PC-9 (cell line): ENCODE measurements at places on chromosomes 1 and 21. TPM values are rescaled to one million over a fixed set of nuclear protein-coding genes. Genes with fewer than 3 reads are reported as not detected.

DNA sequence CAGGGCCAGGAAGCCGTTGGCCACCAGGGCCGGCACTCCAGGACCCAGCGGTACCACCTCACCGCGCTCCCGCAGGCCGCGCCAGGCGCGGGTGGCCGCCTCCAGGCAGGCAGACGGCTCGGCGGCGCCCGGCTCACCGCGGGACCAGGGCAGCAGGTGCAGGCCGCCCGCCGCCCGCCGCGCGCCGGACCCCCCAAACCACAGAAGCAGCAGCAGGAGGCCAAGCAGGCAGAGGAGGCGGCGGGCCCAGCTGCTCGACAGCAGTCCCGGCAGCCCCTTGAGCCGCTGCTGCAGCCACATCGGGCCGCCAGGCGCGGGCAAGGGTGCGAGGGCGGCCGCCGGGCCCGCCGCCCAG lies 312 bp downstream of the KIAA2013 start:
- peak; percentile 12 for DNase-seq

Gene UTS2
- 12.8 and 23.8 TPM in 2 replicates for total RNA-seq

GRCh38 chr21:44366586-44367211 lies 13.3 kb downstream of the TRPM2 start:
- no peak for DNase-seq

Gene GBP4
- 0.83 and 1.3 TPM in 2 replicates for total RNA-seq

DNA sequence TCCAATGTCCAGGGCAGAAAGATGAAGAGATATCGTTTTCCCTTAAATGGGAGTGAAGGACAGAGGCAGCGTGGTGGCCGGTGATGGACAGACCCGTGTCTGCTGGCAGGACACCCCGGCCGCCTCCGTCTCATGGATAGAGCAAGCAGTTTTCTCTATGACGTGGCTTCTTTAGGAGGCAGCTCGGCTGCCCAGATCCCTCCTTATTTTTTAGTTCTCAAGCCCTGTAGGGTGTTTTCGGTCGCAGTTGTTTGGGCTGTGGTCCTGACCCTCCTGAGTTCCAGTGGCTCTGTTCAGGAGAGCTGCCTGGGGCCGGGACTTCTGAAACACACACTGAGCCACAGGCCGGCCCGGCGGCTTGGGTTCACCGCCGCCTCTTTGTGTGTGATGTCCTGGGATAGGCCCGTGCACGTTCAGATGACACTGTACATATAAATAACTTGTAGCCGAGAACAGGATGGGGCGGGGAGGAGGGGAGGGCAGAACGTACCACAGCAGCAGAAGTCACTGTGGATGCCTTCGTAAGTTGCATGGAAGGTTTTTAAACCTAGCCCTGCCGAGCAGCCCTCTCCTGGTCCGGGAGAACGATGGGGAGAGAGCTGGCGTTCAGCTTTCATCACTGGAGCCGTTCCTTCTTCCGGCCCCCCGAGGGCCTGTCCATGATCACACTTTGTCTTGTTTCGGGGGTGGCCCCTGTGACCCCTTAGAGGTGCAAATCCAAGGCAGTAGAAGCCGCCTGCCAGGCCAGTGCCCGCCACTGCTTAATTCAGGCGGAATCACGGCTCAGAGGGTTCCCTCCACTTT lies 65.2 kb downstream of the SIK1 start:
- DNase-seq: no peak

GRCh38 chr1:182170891-182171461 lies 109.5 kb upstream of the ZNF648 start:
- no peak for DNase-seq

DNA sequence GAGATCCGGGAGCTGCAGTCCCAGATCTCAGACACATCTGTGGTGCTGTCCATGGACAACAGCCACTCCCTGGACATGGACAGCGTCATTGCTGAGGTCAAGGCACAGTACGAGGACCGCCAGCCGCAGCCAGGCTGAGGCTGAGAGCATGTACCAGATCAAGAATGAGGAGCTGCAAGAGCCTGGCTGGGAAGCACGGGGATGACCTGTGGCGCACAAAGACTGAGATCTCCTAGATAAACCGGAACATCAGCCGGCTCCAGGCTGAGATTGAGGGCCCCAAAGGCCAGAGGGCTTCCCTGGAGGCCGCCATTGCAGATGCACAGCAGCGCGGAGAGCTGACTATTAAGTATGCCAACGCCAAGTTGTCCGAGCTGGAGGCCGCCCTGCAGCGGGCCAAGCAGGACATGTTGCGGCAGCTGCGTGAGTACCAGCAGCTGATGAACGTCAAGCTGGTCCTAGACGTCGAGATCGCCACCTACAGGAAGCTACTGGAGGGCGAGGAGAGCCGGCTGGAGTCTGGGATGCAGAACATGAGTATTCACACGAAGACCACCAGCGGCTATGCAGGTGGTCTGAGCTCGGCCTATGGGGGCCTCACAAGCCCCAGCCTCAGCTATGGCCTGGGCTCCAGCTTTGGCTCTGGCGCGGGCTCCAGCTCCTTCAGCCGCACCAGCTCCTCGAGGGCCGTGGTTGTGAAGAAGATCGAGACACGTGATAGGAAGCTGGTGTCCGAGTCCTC lies 25.5 kb downstream of the ETV3L start:
- peak; percentile 54 for DNase-seq

DNA sequence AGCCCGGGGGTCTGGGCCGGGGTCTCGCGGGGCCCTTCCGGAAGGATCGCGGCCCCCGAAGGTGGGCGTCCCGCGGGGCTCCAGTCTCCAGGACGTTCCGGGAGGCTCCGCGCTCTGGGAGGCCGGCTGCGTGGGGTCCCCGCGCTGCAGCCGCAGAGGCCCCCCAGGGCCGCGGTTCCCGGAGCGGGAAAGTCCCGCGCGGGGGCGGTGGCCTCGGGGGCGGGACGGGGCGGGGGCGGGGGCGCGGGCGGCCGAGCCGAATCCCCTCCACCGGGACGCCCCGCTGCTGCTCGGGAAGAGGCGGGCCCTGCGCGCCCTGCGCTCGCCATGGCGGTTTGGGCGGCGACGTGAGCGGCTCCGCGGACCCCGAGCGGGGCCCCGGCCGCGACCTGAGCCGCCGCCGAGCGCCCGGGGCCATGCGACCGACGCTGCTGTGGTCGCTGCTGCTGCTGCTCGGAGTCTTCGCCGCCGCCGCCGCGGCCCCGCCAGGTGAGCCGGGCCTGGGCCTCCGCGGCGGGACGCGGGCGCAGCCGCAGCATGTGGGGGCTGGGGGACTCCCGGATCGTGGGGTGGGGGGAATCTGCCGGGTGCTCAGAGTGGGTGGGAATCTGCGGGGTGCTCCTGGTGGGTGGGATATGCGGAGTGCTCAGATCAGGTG lies at the start of gene IFNGR2:
Gene IFNGR2, plus strand, starts transcription at position 286 of the 658 bp plus-strand sequence. Its CDS starts 131 bp downstream, at position 417.
- DNase-seq: no peak

Gene ISG15
- 20.9 and 37.7 TPM in 2 replicates for total RNA-seq

GRCh38 chr1:65316233-65316632 lies 6.9 kb downstream of the DNAJC6 start:
- DNase-seq: no peak

DNA sequence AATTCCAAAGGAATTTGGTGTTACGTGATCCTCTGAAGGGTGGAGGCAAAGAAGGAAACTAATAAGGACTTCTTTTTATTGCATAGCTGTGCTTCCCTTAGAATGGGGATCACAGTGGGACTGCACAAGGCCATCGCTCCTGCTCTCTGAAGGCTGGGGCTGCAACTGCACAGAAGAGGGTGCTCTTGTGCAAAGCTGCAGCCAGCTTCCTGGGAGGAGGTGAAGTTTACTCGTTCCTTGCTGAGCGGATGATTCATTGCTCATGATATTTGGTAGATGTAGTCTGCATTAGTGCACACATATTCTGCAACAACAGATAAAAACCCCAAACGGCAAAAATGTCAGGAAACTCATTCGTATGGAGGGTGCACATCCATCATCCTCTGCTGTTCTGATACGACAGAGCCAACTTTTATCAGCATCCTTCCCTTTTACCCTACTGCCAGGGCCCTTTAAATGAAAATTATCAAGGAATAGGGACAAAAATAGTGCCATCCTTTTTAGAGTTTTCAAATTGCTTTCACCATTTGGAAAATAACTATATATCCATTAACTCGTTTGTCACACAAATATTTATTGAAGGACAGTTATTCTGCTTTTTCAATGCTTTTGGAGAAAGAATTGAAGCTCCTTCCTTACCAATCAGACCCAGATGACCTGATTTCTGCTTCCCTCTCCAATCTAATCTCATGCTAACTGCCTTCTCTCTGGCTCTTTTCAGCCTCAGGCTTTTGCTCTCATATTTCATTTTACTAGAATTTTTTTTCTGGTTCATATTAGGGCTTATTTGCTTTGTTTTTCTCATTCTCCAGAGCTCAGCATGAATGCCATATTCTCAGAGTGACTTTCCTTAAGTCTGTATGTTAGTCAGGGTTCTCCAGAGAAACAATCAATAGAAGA lies 263.6 kb downstream of the DUSP10 start:
- peak; percentile 74 for DNase-seq

- no peak for DNase-seq
Measured at GRCh38 chr1:54001591-54001990, 16.4 kb downstream of the LDLRAD1 start.

- no peak for DNase-seq
Measured at GRCh38 chr1:1924386-1924785, 5.3 kb upstream of the TMEM52 start.

Gene NBPF10
- 5.0 and 5.7 TPM in 2 replicates for total RNA-seq

DNA sequence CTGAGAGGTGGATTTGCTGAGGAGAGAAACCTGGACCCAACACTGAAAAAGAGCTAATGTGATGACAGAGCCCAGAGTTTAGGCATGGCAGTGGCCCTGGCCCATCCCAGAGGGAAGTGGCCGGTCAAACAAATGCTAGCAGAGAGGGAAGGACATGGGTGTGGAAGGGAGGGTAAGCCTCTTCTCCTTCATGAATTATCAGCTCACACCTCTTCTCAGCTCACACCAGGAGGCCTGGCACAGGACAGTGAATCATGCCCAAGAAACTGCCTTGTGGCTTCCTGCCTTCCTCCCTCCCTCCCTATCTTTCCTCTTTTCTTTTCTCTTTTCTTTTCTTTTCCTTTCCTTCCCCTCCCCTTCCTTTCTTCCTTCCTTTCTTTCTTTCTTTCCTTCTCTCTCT lies 1.3 kb upstream of the SPRR3 start:
- DNase-seq: peak; percentile 10

- DNase-seq: no peak
Measured at GRCh38 chr21:24881506-24881905, 725.8 kb downstream of the MRPL39 start.

GRCh38 chr21:22191581-22191980 lies 1193.4 kb downstream of the NCAM2 start:
- DNase-seq: no peak

DNA sequence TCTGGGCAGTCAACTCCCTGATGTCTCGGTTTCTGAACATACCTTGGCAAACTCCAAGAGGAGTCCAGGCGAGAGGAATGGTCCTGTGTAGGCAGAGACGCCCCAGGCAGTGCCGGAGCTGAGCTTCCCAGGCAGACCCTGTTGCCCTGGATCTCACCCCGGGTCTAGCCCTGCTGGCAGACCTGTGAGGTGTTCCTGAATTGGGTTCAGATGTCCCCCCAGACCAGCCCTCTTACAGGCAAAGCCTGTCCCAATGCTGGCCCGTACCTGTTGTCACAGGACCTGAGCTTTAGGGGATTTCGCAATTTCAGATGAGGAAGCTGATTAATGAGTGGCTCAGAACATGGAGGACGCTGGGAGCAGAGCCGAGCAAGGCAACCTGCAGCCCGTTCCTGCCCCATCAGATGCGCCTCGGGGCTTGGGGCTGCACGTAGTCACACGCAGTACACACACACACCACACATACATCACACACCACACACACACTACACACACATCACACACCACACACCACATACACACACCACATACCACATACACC lies 38.5 kb upstream of the PDE9A start:
- DNase-seq: peak; percentile 70

Gene ANGPTL3
- not detected in 2 replicates for total RNA-seq

DNA sequence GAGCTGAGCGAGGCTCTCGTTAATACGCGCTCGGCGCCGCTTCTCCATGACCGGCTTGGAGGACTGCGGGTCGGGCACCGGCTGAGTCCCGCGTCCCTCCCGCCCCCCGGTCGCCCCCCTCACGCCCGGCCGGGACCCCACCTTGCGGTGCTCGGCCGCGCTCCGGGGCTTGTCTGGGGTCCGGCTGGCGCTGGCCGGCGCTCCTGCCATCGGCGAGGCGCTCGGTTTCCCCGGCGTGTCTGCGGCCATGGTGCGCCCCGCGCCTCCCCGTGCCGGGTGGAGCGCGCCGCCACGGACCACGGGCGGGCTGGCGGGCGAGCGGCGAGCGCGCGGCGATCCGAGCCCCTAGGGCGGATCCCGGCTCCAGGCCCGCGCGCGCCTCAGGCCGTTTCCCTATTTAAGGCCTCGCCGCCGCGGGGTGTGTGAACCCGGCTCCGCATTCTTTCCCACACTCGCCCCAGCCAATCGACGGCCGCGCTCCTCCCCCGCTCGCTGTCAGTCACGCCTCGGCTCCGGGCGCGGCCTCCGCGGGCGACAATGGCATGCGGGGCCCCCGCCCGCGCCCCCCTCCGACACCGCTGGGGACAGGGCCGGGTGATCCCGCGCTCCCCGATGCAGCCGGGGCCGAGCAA lies at the start of gene HES4:
Gene HES4, minus strand, starts transcription at position 373 of the 632 bp plus-strand sequence. Its CDS starts 124 bp downstream, at position 249.
- DNase-seq: peak; percentile 78

- DNase-seq: no peak
Measured at GRCh38 chr1:188043536-188044245, 1214.9 kb downstream of the PLA2G4A start.

Gene SLAMF9
- total RNA-seq: 0.58 and 0.94 TPM in 2 replicates

DNA sequence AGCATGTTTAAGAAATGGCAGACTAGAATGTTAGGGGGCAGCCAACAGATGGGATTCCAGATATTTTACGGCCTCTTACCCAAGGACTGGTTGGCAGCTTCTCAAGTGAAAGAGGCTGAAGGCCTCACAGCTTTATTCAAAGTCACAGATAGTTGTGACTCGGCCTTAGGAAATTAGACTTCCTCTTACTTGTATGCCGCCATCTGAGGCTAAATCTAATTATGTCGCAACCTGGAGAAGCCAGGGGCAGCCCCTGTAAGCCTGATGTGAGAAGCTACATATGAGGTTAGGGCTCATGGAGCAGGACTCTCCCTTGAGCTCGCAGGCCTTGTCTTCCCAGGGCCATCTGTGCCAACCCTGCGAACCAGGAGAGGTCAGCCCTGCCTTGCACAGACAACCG lies 352.5 kb downstream of the HHAT start:
- DNase-seq: no peak

DNA sequence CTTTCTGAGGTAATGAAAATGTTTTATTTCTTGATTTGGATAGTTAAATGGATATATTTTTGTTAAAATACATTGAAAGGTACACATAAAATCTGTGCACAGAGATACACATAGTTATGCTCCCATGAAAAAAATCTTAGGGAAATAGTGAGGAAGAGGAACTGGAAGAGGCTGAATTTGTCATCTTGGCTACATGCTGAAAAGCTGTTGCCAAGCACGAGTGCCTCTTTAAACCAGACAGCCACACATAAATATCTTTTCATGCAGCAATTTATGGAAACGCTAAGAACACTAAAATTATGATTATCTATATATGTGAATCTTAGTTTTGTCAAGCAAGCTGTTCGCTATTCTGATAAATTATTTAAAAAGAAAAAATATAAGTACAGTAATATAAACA lies 12.8 kb upstream of the ADAR start:
- no peak for DNase-seq

Gene FMO3
- total RNA-seq: not detected in 2 replicates

Gene ADCY10
- total RNA-seq: 0.28 and 0.46 TPM in 2 replicates

GRCh38 chr1:85584264-85584781 lies 3.8 kb downstream of the CCN1 start:
- peak; percentile 90 for DNase-seq
